ENCODE measurements at places on chromosomes 2 and 18.
A peak's percentile ranks its signal among the peaks of the same experiment; 100 is the strongest.

GRCh38 chr2:136032192-136032591 lies 46.8 kb upstream of the DARS1 start:
- DNase-seq = no peak

GRCh38 chr2:240996161-240996833 lies 2.1 kb upstream of the SNED1 start:
- DNase-seq = no peak

- DNase-seq = no peak
These were observed 100.4 kb upstream of the RND3 start for GRCh38 chr2:150587547-150588505.

GRCh38 chr2:196703695-196704094 lies 64.2 kb downstream of the CCDC150 start:
- DNase-seq = no peak

- no peak for DNase-seq
These were observed 68.7 kb downstream of the STK39 start for GRCh38 chr2:168178520-168179324.

- no peak for DNase-seq
These were observed 20.5 kb downstream of the DYNC1I2 start for GRCh38 chr2:171707752-171708151.

- no peak for DNase-seq
These were observed 53.2 kb downstream of the BMPR2 start for GRCh38 chr2:202429164-202429980.

- no peak for DNase-seq
These were observed 142.7 kb downstream of the ACKR3 start for GRCh38 chr2:236712304-236712703.

- no peak for DNase-seq
These were observed 28.0 kb downstream of the KCNK3 start for GRCh38 chr2:26720322-26721114.

- DNase-seq = no peak
These were observed 55.2 kb downstream of the SH3BP4 start for GRCh38 chr2:235006986-235007385.

- DNase-seq = no peak
These were observed 867.3 kb downstream of the TRIB2 start for GRCh38 chr2:13584020-13584419.

- no peak for DNase-seq
These were observed 147.9 kb downstream of the MYT1L start for GRCh38 chr2:2183176-2183575.

- DNase-seq = no peak
These were observed 137.7 kb upstream of the TACR1 start for GRCh38 chr2:75337016-75337415.

DNA sequence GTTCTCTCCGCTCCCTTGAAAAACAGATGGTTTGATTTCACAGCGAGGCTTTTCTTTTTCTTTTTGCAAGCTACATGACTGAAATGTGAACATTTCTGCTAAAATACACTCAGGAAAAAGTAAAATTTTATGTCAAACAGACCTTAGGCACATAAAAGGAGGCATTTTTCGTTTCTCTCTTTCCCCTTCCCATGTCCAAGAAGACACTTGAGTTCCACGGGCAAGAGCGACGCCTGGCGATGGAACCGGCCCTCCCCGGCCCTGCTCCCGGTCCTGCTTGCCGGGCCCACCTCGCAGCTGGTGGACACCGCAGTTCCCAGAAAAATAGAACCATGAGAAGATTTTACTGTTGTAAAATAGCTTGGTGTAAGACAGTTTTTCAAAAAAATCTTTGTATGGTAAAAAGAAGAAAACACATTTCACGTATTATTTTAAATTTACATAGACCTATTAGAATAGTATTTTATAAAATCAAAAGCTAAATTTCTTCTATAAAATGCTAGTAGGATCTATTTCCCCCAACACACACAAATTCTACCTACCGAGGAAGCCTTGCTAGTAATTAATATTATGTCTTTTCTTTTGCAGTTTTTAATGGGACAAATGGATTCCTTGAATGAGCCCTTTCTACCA lies 2.3 kb upstream of the ALKAL2 start:
- peak; percentile 69 for DNase-seq

DNA sequence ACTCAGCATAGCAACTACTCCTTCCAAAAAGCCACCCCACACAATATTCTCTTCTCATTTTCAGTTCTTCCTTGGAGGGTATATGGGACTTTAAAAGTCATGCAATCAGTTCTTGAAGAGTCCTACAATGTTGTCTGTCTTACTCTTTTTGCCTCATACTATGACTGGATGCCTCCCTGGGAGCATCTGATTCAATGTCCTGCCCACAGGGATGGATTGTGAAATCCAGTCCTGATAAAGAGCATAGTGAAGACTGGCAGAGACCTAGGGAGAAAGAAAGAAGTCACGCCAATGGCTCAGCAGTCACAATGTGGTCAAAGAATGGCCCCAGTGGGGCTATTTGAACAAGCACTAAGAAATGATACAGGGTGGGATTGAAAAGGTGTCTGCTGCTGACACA lies 155.1 kb upstream of the SERPINE2 start:
- no peak for DNase-seq

GRCh38 chr2:149782572-149782971 lies 195.0 kb upstream of the MMADHC start:
- DNase-seq = no peak

DNA sequence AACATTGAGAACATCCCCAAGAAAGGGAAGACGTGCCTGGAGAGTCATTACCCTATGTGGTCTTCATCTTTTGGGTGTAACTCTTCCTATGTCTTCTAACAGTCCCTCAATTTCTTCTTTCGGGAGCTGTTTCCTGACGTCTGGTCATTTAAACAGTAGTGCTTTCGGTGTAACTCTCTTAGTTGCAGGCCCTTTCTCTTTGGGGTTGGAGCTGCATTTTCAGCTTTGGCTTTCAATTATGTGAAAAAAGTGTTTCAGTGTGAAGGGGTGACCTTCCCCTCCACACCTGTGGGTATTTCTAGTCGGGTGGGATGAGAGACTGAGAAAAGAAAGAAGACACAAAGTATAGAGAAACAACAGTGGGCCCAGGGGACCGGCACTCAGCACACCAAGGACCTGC lies 105.9 kb downstream of the CERS6 start:
- no peak for DNase-seq

DNA sequence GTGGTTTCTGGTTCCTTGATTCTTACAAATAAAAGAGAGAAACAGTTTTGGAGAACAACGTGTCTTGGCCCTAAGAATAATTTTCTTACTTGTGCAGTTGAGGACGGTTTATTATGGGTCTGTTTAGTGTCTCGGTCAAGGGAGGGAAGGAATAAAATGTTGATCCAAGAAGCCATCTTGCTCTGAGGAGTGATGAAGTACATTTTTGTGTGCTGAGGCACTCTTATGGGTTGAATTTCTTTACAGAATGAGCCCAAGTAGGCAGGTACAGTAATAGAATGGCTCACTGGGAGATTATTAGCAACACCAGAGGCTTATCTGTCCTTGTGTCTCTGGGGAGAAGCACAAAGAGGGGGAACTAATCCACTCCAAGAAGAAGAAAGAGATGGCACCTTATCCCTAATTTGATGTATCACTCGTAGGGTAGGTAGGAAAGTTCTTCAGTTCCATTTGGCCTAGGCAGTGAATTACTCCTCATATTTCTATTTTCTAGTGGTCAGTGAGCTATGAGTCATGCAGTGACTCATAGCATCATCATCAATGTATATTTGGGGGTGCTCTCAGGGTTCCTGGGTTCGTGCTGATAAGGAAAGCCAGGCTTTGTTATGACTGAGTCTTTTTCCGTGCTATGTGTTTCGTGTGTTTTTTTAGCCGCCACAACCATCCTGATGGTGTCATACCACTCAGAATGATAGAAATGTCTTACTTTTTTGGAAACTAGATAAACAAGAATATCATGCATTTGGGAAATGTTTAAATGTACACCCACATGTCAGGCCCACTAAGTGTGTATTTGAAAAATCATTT lies 250.1 kb upstream of the CTAGE1 start:
- no peak for DNase-seq

DNA sequence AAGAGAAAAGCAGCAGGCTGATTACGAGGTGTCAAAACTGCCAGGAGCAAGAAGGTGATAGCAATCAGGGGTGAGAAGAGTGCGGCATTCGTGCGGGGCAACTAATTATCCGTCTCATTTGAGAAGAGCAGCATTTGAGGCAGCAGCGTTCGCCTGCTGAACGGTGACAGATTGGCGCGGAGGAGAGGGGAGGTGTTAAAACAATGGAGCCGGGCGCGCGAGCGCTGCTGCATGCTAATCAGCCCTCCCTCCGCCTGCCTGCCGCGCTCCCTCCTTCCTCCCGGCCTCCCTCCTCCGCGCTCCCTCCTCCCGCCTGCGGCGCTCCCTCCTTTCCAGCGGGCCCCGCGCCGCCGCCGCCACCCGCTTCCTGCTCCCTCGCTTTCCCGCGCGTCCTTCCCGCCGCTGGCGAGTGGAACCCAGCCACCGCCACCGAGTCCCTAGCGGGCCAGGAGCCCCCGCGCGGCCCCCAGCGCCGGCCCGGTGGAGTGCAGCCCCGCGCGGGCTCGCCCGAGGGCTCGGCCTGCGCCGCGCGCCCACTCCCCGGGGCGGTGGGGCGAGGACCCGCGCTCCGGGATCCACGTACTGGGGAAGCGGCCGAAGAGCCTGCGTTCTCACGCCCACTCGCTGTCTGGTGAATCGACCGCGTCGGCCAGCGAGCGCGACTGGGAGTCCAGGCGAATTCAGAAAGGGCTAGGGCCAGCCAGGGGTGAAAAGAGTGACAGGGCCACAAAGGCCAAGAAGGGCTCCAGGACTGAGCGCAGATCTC lies 69.5 kb upstream of the PSMD14 start:
- DNase-seq = peak; percentile 28

- no peak for DNase-seq
These were observed 179.1 kb downstream of the LDLRAD4 start for GRCh38 chr18:13397504-13398163.

GRCh38 chr2:43228756-43229659 lies 2.6 kb upstream of the ZFP36L2 start:
- DNase-seq = no peak

GRCh38 chr2:33222309-33222708 lies 254.1 kb upstream of the RASGRP3 start:
- no peak for DNase-seq

DNA sequence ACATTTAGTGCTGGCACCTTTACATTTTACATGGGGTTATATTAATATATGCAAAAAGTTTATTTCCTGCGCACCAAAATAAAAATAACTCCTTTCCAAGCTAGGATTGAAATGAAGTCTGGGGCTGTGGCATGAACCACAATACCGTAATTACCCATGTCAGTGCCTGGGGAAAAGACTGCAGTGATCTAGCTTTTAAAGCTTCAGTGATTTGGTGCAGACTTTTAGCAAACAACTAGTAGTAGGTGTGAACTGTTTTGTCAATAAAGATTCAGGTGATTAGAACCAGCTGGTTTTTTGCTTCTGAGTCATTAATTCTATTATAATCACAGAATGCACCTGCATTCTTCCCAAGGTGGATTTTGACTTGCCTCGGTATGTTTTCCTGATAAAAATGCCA lies 21.2 kb downstream of the EFEMP1 start:
- no peak for DNase-seq

GRCh38 chr2:174341995-174342685 lies 7.4 kb downstream of the SP9 start:
- DNase-seq = no peak

- no peak for DNase-seq
These were observed 178.8 kb upstream of the TWIST2 start for GRCh38 chr2:238669046-238669445.

DNA sequence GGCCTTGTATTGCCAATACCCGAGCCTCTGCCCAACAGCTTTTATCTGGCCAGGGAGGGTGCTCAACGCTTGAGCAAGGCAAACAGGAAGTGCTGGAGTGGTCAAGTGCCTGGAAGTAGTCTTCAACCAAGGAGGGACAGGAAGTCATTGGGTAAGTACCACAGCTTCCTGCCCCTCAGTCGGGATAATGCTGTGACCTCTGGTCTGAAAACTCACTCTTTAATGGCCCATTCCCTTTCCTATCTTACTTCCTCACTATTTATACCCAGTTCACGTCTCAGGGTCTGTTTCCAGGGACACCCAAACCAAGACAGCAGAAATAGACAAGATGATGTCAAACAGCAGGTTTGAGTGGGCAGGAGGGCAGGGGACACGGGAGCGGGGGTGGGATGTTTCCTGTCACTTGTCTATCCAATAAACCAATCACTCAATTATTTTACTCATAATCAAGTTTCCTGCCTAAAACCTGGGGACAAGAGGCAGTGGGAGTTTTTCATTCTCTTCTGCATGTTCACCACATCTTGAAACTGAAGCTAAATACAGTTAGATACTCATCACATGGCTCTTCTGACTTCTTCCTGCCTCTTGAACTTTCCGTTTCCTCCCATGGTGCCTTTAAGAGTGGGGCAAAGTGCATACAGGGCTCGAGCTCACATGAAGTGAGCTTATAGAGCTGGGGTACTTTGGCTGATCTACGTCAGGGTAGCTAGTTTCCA lies 68.9 kb upstream of the CAB39 start:
- DNase-seq = no peak

GRCh38 chr2:98810588-98810928 lies 79.6 kb upstream of the MGAT4A start:
- no peak for DNase-seq

- no peak for DNase-seq
These were observed 3.1 kb upstream of the KYNU start for GRCh38 chr2:142874293-142874814.
